Right cardiac atrium (tissue), 5 donors: ENCODE measurements at places on chromosomes 12 and 14. TPM values are rescaled to one million over a fixed set of nuclear protein-coding genes. Genes with fewer than 3 reads are reported as not detected.

Gene KRT6A
- polyA plus RNA-seq = not detected

Gene TMEM117
- polyA plus RNA-seq = 8.0 TPM

Gene FITM1
- 224 TPM for polyA plus RNA-seq

Gene PAWR
- polyA plus RNA-seq = 7.1 TPM

Gene TPPP2
- polyA plus RNA-seq = 0.43 TPM

Gene GPR135
- 1.5 TPM for polyA plus RNA-seq

Gene IPO8
- 7.8 TPM for polyA plus RNA-seq

Gene NEUROD4
- polyA plus RNA-seq = not detected

Gene NFE2
- 0.32 TPM for polyA plus RNA-seq

Gene CABP1
- 3.0 TPM for polyA plus RNA-seq

Gene BCL2L14
- not detected for polyA plus RNA-seq

Gene MUCL1
- polyA plus RNA-seq = 1.5 TPM

Gene TMEM119
- polyA plus RNA-seq = 3.2 TPM

Gene CCNT1
- polyA plus RNA-seq = 3.9 TPM

Gene OSBPL8
- polyA plus RNA-seq = 5.5 TPM

Gene JPH4
- polyA plus RNA-seq = 0.23 TPM

Gene MORN3
- 0.38 TPM for polyA plus RNA-seq

Gene RAN
- polyA plus RNA-seq = 195 TPM

Gene CATSPERB
- polyA plus RNA-seq = 0.48 TPM

Gene PLEKHH1
- 4.0 TPM for polyA plus RNA-seq

Gene NINJ2
- polyA plus RNA-seq = 5.9 TPM

Gene CLEC7A
- 2.4 TPM for polyA plus RNA-seq

Gene CYP27B1
- 0.18 TPM for polyA plus RNA-seq

Gene ARHGEF40
- 15.1 TPM for polyA plus RNA-seq

Gene SLC10A1
- polyA plus RNA-seq = not detected

Gene MAP3K9
- polyA plus RNA-seq = 1.4 TPM

Gene OR4E2
- not detected for polyA plus RNA-seq

Gene NUDT14
- 31.4 TPM for polyA plus RNA-seq

Gene CLEC4C
- polyA plus RNA-seq = not detected

Gene WSCD2
- 0.48 TPM for polyA plus RNA-seq

Gene CCDC197
- not detected for polyA plus RNA-seq

Gene PPFIA2
- polyA plus RNA-seq = 0.66 TPM

Gene HELB
- polyA plus RNA-seq = 0.48 TPM

Gene TMTC1
- 17.9 TPM for polyA plus RNA-seq

Gene KRT6C
- polyA plus RNA-seq = not detected

Gene LYZ
- 16.5 TPM for polyA plus RNA-seq

Gene LRRC9
- polyA plus RNA-seq = 0.07 TPM

Gene MIPOL1
- polyA plus RNA-seq = 3.9 TPM

Gene P2RX2
- polyA plus RNA-seq = not detected

Gene TEX22
- 0.05 TPM for polyA plus RNA-seq

Gene E2F7
- polyA plus RNA-seq = 0.09 TPM

Gene OTOGL
- polyA plus RNA-seq = 8.1 TPM

Gene FOXN4
- not detected for polyA plus RNA-seq

Gene SCNN1A
- 0.23 TPM for polyA plus RNA-seq
